ENCODE measurements at places on chromosomes 6 and 20. TPM values are rescaled to one million over a fixed set of nuclear protein-coding genes. Genes with fewer than 3 reads are reported as not detected.

The PSMB9 gene
- total RNA-seq = 284 TPM

The EYS gene
- not detected for total RNA-seq

The ZNF335 gene
- 13.2 TPM for total RNA-seq

The WFDC5 gene
- total RNA-seq = not detected

GRCh38 chr6:95518630-95519227 is 58.6 kb upstream of the MANEA start:
- no peaks in the 10 kb centered on the region for H3K27me3 ChIP-seq
- H3K4me3 ChIP-seq = no peak overlapping the region
- no peaks in the 10 kb centered on the region for H3K4me1 ChIP-seq
- no peaks in the 10 kb centered on the region for H3K36me3 ChIP-seq

The MUC22 gene
- not detected for total RNA-seq

GRCh38 chr20:24425523-24426135 is 43.8 kb upstream of the SYNDIG1 start:
- H3K4me3 ChIP-seq = no peak overlapping the region
- H3K27me3 ChIP-seq = no peaks in the 10 kb centered on the region
- DNase-seq = no peak
- H3K36me3 ChIP-seq = no peaks in the 10 kb centered on the region
- H3K4me1 ChIP-seq = peaks cover 8% of the 10 kb centered on the region

The LPA gene
- total RNA-seq = not detected

The C6orf163 gene
- total RNA-seq = 3.1 TPM

- H3K27me3 ChIP-seq = no peaks in the 10 kb centered on the region
- DNase-seq = no peak
- H3K27ac ChIP-seq = no peak overlapping the region
- H3K4me3 ChIP-seq = no peak overlapping the region
- H3K36me3 ChIP-seq = no peaks in the 10 kb centered on the region
These were observed 167.4 kb downstream of the ZMYND8 start for GRCh38 chr20:47189060-47189459.

The TMEM74B gene
- total RNA-seq = not detected

GRCh38 chr6:138229663-138230179 is 11.4 kb upstream of the PBOV1 start:
- H3K27me3 ChIP-seq = no peaks in the 10 kb centered on the region
- no peak for DNase-seq
- no peak overlapping the region for H3K4me3 ChIP-seq
- no peaks in the 10 kb centered on the region for H3K36me3 ChIP-seq
- H3K27ac ChIP-seq = no peak overlapping the region
- H3K4me1 ChIP-seq = peaks cover 10% of the 10 kb centered on the region

DNA sequence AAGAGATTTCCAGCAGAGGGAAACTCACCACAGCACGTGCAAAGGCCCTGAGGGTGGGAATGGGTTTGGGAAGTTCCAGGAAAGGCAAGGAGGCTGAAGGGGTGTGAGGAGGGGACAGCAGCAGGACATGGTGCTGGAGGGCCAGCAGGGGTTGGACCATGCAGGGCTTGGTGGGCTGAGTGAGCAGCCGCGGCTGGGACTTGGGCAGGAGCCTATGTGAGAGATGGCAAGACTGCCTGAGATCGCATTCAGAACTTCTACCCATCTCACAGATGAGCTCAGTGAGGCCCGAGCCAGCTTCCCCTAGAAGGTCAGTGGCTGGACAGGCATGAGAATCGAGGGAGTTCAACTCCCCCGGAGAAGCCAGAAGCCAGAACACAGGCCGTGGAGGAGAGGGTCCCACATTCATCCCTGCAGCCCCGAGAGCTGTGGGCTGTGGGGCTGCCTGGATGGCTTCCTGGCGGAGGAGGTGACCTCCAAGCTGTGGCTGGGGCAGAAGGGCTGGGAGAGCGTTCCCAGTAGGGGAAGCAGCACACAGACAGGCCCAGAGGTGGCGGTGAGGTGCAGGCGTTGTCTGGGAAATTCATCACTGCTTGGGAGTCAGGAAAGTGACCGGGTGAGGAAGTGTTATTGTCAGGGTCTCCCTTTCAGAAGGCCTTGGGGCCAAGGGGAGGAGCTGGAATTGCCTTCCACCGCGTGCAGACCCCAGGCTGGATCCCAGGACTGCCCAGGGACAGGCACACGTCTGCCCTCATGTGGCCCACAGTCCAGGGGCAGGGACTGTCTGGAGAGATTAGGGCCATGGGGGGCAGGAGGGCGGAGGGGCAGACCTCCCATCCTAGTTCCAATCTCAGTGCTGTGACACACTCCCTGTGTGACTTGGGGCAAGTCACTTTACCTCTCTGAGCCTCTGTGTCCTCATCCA is 103.8 kb downstream of the CEBPB start:
- no peak overlapping the region for H3K4me3 ChIP-seq
- DNase-seq = no peak
- no peaks in the 10 kb centered on the region for H3K36me3 ChIP-seq
- H3K27me3 ChIP-seq = no peaks in the 10 kb centered on the region
- no peaks in the 10 kb centered on the region for H3K4me1 ChIP-seq

- no peak overlapping the region for H3K27ac ChIP-seq
- no peaks in the 10 kb centered on the region for H3K4me1 ChIP-seq
- no peak overlapping the region for H3K4me3 ChIP-seq
- no peaks in the 10 kb centered on the region for H3K36me3 ChIP-seq
These were observed 18.0 kb upstream of the PACSIN1 start for GRCh38 chr6:34447910-34448309.

DNA sequence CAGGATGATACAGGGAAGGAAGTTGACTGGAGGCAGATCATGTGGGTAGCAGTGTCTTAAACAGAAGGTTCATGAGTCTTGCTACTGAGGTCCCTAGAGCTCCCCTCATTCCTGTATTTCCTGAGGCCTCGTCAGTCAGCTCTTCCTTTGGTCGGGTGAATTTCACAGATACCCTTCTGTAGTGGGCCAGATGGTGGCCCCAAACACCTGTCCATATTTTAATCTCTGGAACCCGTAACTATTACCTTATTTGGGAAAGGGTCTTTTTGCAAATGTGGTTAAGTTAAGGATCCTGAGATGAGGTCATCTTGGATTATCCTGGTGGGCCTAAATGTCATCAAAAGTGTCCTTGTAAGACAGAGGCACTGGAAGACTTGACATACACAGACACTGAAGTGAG is 9.6 kb downstream of the KCNS1 start:
- H3K27ac ChIP-seq = no peak overlapping the region
- peaks cover 4% of the 10 kb centered on the region for H3K4me1 ChIP-seq
- H3K27me3 ChIP-seq = no peaks in the 10 kb centered on the region
- H3K36me3 ChIP-seq = peaks cover 34% of the 10 kb centered on the region

GRCh38 chr20:52001999-52002666 is 189.4 kb downstream of the ZFP64 start:
- DNase-seq = no peak
- H3K27me3 ChIP-seq = no peaks in the 10 kb centered on the region
- H3K36me3 ChIP-seq = no peaks in the 10 kb centered on the region
- H3K27ac ChIP-seq = no peak overlapping the region
- no peak overlapping the region for H3K4me3 ChIP-seq
- no peaks in the 10 kb centered on the region for H3K4me1 ChIP-seq

The FAM217A gene
- total RNA-seq = not detected

DNA sequence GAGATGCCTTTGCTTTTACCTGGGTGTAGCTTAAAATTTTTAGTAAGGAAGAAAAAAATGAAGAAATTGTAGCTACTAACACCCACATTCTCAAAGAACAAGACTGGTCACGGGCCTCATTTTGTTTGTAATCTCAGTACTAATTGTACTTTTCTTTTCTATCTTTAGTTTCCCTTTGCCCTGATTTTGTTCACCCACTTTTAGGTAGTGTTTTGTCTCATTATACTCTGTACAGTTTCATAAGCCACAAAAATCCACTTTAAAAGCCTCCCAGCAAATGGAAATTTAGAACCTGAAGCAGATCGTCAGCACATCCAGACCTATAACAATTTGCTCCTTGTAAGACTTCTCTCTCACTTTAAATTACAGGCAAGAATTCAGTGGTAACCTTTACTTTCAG is 43.3 kb downstream of the TP53INP2 start:
- H3K4me1 ChIP-seq = no peaks in the 10 kb centered on the region
- no peak overlapping the region for H3K27ac ChIP-seq
- H3K36me3 ChIP-seq = peaks cover 50% of the 10 kb centered on the region
- DNase-seq = no peak

DNA sequence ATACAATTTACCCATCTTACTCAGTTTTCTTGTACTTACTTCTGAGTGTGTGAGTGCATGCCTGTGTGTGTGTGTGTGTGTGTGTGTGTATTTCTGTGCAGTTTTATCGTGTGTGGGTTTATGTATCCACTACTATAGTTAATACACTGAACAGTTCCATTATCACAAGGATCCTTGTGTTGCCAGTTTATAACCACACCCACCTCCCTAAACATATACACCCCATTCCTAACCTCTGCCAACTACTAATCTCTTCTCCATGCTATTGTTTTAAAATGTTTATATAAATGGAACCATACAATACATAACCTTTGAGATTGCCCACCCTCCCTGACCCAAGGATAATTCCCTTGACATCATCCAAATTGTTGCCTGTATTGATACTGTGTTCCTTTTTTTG is 18.7 kb downstream of the POFUT1 start:
- H3K4me3 ChIP-seq = no peak overlapping the region
- no peaks in the 10 kb centered on the region for H3K4me1 ChIP-seq
- DNase-seq = no peak
- H3K27me3 ChIP-seq = no peaks in the 10 kb centered on the region

GRCh38 chr6:41674231-41675000 is 36.1 kb downstream of the MDFI start:
- no peaks in the 10 kb centered on the region for H3K4me1 ChIP-seq
- no peak overlapping the region for H3K4me3 ChIP-seq
- H3K36me3 ChIP-seq = no peaks in the 10 kb centered on the region
- no peak for DNase-seq
- H3K27me3 ChIP-seq = no peaks in the 10 kb centered on the region

DNA sequence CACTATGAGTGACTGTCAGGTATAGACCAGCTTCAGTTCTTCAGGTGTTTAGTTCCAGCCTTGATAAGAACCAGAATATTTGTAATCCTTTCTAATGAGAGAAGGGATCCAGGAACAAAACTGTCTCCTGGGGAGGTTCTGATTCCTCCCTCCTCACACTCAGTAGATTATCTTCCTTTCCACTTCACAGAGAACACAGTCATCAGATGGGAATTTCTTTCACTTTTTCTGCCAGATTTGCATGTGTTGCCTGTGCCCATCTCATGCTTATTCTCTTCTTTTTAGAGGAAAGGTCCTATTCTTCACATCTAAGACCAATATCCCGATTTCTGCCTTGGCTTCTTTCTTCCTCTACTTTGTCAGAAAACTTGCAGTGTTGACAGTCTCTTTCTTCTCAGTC is 50.8 kb downstream of the CD109 start:
- H3K27ac ChIP-seq = no peak overlapping the region
- no peaks in the 10 kb centered on the region for H3K27me3 ChIP-seq
- no peak for DNase-seq
- H3K4me1 ChIP-seq = peaks cover 9% of the 10 kb centered on the region

DNA sequence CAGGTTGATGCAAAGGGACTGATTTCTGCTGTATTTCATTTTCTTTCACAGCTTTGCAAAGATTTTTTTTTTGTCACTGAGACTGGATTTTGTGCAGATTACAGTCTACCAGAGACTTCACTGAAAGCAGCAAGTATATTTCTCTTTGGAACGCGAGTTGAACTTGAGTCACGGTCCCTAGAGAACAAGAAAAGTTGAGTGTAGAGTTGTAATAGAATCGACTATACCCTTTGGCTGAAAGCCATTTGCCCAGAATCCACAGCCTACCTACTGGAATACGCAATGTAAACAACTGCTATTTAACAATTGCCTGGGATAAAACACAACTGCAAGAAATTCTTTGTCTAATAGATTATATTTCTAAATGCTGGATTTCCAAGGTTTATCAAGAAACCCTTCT is 520.6 kb downstream of the HDGFL1 start:
- no peaks in the 10 kb centered on the region for H3K27me3 ChIP-seq
- no peak overlapping the region for H3K27ac ChIP-seq
- H3K36me3 ChIP-seq = no peaks in the 10 kb centered on the region
- H3K4me3 ChIP-seq = no peak overlapping the region

The DNMT3B gene
- 1.0 TPM for total RNA-seq

The AIF1 gene
- total RNA-seq = 0.76 TPM

DNA sequence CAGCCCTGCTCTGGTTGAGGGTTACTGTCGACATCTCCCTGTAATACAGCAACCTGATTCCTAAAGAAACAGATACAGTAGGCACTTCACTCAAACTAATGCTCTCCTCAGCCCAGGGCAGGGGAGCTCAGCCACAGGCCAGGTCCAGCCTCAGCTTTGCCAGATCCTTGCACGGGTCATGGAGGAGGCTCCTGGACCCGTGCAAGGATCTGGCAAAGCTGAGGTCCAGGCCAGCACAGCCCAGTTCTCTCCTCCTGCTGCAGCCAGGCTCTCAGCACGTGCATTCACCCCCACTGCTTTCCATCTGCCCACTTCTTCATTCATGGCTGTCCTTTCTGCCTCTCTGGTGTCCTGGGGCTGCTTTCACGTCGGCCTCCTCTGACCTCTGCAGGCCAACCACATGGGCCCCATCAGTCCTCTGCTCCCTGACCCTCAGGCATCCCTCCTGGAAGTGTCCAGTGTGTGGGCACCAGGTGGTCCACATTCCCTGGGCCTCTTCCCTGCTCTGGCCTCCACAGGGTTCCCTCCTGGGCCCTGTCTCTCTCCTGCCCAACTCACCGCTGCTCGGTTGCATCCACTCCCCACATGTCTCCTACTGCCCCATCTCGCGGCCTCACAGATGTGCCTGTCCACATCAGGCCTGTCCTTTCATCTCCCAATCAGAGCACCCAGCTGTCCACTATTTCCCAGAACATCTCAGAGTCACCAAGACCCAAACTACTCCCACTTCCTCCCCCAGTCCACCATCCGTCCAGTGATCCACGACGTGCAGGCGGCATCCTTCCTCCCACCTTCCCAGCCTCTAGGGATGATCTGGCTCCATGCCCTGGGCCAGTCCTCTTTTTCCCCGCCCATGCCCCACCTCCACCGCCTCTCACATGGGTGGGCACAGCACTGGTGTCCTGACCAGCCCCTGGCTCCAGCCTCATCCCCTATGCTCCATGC is 11.8 kb upstream of the CD93 start:
- H3K36me3 ChIP-seq = no peaks in the 10 kb centered on the region
- H3K27ac ChIP-seq = no peak overlapping the region
- peaks cover 20% of the 10 kb centered on the region for H3K4me1 ChIP-seq

Measured in Karpas-422 (cell line).